ENCODE measurements at places on chromosomes 4 and X.

- no peak for DNase-seq
Observed at GRCh38 chrX:92230628-92231027, 451.5 kb downstream of the PCDH11X start.

GRCh38 chr4:37601531-37601930 lies 84.6 kb downstream of the RELL1 start:
- DNase-seq, result no peak

- no peak for DNase-seq
Observed at GRCh38 chr4:26958925-26959653, 98.4 kb downstream of the STIM2 start.

- no peak for DNase-seq
Observed at GRCh38 chrX:48025561-48025960, 18.8 kb downstream of the SPACA5 start.

DNA sequence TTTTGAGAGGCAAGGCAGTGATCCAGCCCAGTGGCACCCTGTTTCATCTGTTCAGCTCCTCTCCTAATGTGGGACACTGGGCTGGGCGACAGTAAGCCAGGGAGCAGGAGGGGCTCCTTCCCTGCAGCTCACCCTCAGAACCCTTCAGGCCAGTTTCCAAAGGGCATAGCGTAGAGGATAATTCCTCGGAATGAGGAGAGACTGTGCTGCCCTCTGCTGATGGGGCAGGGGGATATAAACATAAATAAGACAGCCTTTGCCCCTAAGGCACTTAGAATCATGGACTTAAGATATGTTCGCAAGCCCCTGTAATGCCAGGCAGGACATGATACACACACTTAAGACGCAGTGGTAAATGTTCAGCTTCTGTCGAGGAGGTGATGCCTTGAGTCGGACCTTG lies 27.9 kb upstream of the ZNF185 start:
- no peak for DNase-seq

GRCh38 chrX:69504626-69505612 lies 793 bp downstream of the NALF2 start:
- no peak for DNase-seq

DNA sequence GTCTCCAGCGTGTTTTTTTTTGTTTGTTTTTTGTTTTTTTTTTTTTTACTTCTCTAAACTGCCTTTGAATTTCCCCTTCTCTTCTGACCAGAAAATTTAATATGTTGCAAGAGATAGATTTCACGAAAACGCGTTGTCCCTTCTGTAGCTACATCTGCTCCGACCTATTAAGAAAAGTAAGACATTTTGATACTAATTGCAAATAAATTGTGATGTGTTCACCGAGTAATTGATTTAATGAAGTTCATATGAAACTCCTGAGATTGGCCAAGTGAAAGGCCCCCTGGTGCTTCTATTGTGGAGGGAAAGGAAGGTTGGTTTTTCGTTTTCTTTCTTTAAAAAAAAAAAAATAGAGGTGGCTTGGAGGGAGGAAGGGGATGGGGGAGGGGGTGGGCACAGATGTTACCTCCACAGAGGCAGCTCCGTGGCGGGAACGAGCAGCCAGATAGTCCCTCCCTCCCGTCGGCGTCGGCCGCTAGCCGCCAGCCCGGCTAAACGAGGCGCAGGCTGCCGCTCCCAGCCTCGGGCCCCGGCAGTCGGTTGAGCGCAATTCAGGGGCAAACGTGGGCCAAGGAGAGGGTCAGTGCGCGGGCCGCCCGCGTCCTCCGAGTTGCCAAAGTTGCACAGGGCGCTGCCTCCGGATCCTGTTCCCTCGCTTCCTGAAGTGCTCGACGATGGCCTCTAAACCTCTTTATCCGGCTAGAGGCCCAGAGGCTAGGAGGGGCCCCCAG lies 139.1 kb upstream of the ZIC3 start:
- no peak for DNase-seq

DNA sequence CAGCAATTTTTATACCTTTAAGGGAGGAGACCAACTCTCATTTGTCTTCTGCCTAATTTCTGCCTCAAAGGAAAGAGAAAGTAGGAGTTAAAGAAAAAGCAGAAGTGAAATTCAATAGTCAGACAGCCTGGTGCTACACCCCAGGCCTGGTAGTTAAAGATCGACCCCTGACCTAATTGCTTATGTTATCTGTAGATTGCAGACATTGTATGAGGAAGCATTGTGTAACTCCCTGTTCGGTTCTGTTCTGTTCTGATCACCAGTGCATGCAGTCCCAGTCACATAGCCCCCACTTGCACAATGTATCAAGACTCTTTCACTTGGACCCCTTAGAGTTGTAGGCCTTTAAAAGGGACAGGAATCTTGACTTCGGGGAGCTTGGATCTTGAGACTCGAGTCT lies 335.9 kb upstream of the AR start:
- no peak for DNase-seq

DNA sequence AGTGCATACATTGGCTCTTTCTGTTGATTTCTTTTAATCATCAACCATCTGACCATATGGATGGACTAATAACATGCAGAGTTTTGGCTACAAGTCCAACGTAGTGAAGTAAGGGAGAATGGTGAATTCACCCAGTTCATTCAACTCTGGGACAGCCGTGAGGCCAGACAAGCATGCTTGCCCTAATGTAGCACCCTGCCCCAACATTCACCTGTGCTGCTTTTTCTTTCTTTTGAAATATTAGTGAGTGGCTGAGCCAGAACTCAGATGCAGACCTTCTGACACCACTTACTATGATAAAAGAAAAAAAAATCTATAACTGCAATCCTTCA lies 17.5 kb downstream of the ARSJ start:
- no peak for DNase-seq

GRCh38 chr4:80646061-80646460 lies 310.5 kb downstream of the CFAP299 start:
- DNase-seq, result peak; percentile 22

DNA sequence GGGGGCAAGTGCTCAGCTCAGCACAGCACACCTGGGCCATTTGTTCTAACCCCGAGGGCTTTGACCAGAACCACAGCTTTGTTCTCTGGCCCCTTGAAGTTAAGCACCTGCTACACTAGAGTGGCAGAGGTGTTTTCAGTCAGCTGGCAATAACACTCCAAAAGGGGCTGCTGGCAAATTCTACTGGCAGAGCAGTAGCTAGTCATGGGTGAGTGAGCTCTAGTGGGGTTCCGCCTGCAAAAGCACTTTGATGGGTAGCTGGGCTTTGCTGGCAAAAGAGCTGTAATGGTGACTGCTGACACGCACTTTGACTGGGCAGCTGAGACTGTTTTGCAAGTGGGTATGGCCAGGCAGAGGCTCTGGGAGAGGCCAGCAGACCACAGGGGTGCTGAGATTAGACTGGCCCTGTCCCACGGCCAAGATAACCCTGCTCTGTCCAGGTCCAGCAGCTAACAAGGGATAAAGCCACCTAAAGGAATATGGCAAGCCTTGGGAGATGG lies 65.2 kb upstream of the TENT5D start:
- DNase-seq, result no peak

DNA sequence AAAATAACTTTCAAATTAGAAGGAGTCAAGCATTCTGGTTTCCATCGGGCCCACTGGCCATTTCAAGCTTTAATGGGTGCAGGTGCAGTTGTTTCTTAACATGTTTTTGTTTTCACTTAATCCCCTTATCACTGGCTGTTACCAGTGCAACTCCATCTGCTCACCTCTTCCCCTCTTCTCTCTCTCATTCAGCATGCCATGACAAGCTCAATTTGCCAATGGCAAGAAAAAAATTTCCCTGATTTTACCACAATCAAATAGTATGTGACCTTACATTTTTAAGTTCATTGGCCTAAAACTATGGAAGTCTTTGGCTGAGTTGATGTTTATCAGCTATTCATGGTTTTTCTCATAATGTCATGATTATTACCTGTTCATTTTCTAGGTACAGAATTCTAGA lies 299.1 kb upstream of the BMP3 start:
- DNase-seq, result no peak

- no peak for DNase-seq
Observed at GRCh38 chr4:8846046-8846720, 25.5 kb downstream of the HMX1 start.

DNA sequence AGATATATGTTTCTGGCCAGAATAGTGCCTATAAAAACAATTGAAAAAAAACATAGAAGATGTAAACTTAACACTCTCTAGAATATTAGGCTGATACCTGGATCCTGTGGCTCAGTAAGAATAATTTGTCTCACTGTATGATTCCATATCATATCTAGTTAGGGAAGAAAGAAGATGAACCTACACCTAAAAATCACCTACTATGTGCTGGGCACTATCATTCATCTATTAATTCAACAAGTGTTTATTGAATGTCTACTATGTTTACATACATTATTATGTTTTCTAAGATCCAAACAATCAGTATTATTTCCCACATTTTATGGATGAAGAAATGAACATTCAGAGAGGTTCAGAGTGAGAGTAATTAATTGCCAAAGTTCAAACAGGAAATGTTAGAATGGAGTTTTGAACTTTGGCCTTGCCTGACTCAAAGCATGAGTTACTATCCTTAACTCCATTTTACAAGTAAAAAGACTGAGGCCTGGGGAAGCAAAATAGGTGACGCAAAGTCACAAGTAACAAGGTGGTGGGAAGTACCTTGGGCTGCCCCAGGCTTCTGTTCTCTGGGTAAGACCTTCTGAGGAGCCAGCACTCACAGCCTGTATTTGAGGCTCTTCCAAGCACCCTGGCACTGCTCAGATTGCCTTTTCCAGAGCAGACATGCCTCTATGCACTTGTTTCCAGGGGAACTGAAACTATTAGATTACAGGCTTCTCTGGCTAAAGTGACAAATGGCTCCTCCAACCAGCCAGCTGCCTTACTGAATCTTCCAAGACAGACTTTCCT lies 111.1 kb upstream of the ACSL4 start:
- no peak for DNase-seq

GRCh38 chr4:42954963-42955669 lies 62.6 kb downstream of the GRXCR1 start:
- DNase-seq, result no peak

DNA sequence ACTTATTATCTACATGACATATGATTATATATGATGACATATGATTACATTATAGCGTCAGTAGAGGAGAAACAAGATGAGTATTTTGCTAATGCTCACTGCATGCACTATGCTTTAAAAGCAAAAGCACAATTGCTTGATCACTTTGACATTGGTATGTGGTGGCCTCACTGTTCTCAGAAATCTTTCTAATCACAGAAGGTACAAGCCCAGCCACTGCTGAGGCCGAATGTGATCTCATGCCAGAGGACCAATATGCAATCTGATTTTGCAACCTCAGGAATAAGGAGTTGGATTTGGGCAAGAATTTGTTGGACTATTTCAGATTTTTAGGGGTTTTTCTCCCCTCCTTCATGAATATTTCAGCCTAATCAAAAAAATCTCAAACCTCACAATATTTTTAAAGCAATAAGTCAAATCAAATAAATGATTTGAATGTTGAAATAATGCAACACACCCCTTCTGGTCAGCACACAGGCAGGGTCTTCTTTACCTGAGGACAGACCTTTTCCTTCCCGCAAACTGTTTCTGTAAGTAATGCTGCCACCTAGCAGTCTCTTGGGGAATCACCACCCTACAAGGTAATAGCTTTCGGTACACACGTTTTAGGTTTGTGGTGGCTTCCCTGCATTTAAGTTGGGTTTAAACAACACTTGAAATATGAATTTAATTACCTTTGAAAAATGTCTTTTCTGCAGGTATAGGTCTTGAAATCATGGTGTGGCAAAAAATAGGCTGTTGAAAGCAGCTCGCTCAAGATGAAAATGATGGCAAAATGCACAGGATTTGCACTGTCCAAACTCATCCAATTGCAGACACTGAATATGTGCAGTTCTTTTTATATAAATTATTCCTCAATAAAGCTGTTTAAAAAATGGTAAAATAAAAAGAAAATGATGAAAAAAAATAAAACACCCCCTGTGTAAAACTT lies 4.8 kb upstream of the CXCL13 start:
- DNase-seq, result no peak

DNA sequence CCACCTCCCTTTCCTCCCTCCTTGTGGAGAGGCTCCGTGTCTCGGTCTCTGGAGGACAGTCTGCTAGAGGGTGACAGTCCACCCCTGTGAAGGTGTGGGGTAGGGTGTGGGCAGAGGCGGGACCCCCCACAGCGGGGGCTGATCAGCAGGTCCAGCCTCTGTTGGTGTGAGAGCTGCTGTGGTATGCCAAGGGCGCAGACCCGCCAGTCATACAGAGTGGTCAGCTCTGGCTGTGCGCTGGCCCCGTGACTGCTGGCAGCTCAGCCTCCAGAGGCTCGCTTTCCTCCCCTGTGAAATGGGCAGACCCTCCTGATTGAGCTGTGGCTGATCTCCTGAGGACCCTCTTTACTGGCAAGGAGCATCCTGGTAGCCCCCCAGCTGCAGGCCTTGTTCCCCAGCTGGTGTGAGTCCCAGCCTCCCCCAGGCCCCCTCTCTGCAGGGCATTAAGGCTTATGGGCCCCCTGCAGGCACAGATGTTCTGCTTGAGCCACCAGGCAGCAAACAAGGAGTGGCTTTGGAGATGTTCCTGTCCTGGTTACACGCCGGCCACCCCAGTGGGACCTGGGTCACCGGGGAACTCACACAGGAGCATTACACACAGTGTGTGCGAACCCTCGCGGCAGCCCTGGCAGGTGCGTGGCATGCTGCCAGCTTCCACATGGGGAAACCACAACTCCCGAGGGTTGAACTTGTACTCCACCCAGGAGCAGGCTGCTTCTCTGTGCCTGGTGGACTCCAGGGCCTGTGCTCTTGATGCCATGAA lies 76.8 kb downstream of the PPP2R2C start:
- no peak for DNase-seq

DNA sequence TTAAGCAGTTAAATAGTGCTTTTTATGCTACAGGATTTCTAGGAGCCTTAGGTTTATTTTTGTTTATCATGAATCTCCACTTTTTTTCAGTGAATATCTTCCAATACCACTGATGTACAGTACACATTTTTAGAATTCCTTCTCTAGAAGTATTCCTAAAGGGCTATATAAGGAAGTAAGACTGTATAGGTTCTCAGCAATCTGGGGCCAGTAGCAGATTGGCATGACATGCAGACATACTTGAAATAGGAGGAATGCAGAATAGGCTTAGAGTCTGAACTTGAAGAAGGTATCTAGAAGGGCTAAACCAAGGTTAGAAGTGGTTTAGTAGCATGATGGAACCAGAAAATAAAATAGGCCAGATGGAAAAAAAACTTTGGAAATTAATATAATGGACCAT lies 29.8 kb downstream of the HEPH start:
- DNase-seq, result no peak

GRCh38 chrX:34873500-34874225 lies 68.9 kb upstream of the FAM47B start:
- DNase-seq, result no peak

DNA sequence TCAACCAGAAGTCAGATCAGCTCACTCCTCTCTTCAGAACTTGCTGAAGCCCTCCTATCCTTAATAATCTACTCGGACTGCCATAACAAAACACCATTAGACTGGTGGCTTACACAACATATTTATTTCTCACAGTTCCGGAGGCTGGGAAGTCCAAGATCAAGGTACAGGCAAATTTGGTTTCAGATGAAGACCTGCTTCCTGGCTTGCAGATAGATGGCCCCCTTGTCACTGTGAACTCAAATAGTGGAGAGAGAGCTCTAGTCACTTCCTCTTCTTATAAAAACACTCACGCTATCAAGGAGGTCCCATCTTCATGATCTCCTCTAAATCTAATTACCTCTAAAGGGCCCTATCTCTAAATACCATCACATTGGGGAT lies 125.1 kb downstream of the CAMK2D start:
- no peak for DNase-seq

- peak; percentile 59 for DNase-seq
Observed at GRCh38 chr4:118280501-118281218, 72.1 kb downstream of the PRSS12 start.

Data from AG09319 (cell line).